ENCODE measurements at places on chromosomes 3 and 15. TPM values are rescaled to one million over a fixed set of nuclear protein-coding genes. Genes with fewer than 3 reads are reported as not detected.

PLSCR2 gene
- not detected for total RNA-seq

GOLGA8Q gene
- not detected for total RNA-seq

IRAK2 gene
- total RNA-seq, result 3.0 TPM

PLCB2 gene
- total RNA-seq, result 2.2 TPM

CXCR6 gene
- not detected for total RNA-seq

CLDN18 gene
- total RNA-seq, result not detected

CCR8 gene
- total RNA-seq, result not detected

SERPINI1 gene
- 2.1 TPM for total RNA-seq

BMF gene
- 0.17 TPM for total RNA-seq

FGF12 gene
- total RNA-seq, result not detected

BTD gene
- 12.8 TPM for total RNA-seq

MUC20 gene
- 0.15 TPM for total RNA-seq

MYNN gene
- 12.1 TPM for total RNA-seq

NTRK3 gene
- not detected for total RNA-seq

SCAANT1 gene
- not detected for total RNA-seq

DPPA2 gene
- total RNA-seq, result not detected

PSTPIP1 gene
- 0.84 TPM for total RNA-seq

SEMA3G gene
- total RNA-seq, result not detected

ALPK3 gene
- 0.84 TPM for total RNA-seq

IQCF5 gene
- not detected for total RNA-seq

C3orf22 gene
- not detected for total RNA-seq

C15orf62 gene
- not detected for total RNA-seq

FBN1 gene
- 87.0 TPM for total RNA-seq

SERPINI2 gene
- not detected for total RNA-seq

NPAP1 gene
- not detected for total RNA-seq

CCDC54 gene
- total RNA-seq, result not detected

TMEM44 gene
- 11.9 TPM for total RNA-seq

DNAH12 gene
- total RNA-seq, result not detected

ZBED2 gene
- not detected for total RNA-seq

TM4SF18 gene
- total RNA-seq, result under 0.01 TPM

EXD1 gene
- not detected for total RNA-seq

ZNF502 gene
- 1.6 TPM for total RNA-seq

PLAAT1 gene
- total RNA-seq, result not detected

PTH1R gene
- 0.34 TPM for total RNA-seq

QRICH1 gene
- 53.5 TPM for total RNA-seq

SLC25A20 gene
- total RNA-seq, result 9.8 TPM

HDC gene
- total RNA-seq, result not detected

TNNC1 gene
- not detected for total RNA-seq

GABRB3 gene
- under 0.01 TPM for total RNA-seq

KLHDC8B gene
- 13.4 TPM for total RNA-seq

TKT gene
- total RNA-seq, result 477 TPM

SERP1 gene
- total RNA-seq, result 211 TPM

SI gene
- total RNA-seq, result not detected

C3orf20 gene
- not detected for total RNA-seq

TBCCD1 gene
- total RNA-seq, result 11.3 TPM
